ENCODE measurements at places on chromosomes 16 and 17.

DNA sequence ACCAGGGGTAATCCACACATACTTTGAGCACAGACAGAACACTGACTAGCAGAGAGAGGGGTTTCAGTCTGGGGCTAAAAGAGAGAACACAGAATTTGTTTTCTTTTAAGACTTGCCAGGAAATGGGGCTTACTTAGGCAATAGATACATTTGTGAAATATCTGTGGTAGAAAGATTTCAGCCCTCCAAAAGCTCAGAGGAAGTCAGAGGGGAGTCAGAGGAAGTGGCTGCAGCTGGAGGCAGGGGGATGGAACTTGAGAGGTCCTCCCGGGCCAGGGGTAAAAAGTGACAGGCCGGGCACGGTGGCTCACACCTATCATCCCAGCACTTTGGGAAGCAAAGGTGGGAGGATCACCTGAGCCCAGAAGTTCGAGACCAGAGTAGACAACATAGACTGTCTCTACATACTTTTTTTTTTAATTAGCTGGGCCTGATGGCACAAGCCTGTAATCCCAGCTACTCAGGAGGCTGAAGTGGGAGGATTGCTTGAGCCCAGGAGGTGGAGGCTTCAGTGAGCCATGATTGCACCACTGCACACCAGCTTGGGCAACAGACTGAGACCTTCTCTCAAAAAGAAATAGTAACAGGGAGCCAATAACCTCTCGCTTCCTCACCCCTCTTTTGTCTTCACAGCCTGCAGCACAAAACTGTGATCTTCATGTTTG is 49.9 kb downstream of the NLRC5 start:
- no peak for DNase-seq

- DNase-seq = no peak
Measured at GRCh38 chr16:69709456-69710084, 16.8 kb downstream of the NQO1 start.

- no peak for DNase-seq
Measured at GRCh38 chr17:16975744-16976625, 4.1 kb upstream of the TNFRSF13B start.

GRCh38 chr17:64328036-64328858 is 62.4 kb downstream of the PECAM1 start:
- DNase-seq = no peak

GRCh38 chr17:14805348-14805747 is 459.8 kb downstream of the PMP22 start:
- DNase-seq = no peak

GRCh38 chr17:76307966-76308338 is at the start of gene QRICH2:
Gene QRICH2, minus strand, starts transcription at chr17:76308276. Its CDS starts 278 bp downstream, at chr17:76307998.
- no peak for DNase-seq

DNA sequence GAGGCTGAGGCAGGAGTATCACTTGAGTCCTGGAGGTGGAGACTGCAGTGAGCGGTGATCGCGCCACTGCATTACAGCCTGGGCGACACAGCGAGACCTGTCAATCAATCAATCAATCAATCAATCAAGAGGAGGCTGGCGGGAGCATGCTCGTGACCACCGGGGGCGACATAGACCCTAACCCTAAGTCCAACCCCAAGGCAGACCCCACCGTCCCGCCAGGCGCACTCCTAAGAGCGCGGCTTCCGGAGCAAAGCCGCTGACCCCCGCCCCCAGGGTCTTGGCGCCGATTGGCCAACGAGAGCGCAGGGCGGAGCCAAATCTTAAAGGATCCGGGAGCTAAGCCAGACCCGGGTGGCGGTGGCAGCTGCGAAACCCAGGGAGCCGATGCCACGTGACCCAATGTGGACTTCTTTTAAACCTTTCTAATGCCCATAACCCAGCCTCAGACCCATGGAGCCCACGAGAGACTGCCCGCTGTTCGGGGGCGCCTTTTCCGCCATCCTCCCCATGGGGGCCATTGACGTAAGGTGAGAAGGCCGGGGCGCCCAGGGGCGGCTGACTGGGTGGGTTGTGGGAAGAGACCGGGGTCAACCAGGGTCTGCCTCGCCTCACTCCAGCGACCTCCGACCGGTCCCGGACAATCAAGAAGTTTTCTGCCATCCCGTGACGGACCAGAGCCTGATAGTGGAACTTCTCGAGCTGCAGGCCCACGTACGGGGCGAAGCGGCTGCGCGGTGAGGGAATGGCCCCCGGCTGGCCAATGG is at the start of gene RANGRF:
Gene RANGRF, plus strand, starts transcription at position 335 of the 767 bp plus-strand sequence. Its CDS starts 119 bp downstream, at position 454.
- DNase-seq = peak; percentile 50

DNA sequence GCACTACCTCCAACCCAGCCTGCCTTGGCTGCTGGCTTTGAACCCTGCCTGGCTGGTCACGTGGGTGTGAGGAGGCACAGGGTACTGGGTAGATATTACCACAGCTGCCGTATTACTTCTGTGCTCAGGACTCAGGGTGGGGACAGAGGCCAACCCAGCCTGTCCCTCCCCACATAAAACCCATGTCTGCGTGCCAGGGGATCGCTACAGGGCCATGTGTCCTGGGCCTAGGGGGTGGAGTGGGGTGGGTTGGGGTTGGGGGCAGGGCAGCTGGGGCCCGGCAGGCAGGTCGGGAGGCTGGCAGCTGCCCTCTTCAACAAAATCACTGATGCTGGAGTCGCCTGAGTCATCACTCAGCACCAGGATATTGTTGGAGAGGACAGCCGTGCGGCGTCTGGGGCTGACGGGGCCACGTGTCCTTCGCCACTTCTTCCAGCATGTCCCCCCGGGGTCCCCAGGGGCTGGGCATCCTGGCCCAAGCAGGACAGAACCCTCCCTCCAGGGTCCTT is 39.7 kb upstream of the PVALEF start:
- no peak for DNase-seq

GRCh38 chr17:49741692-49742076 is 22.2 kb downstream of the FAM117A start:
- DNase-seq = no peak
